Effector CD8-positive, alpha-beta T cell (primary cell): ENCODE measurements at places on chromosomes 3 and 15.

GRCh38 chr15:41927536-41927935, 33.7 kb upstream of the SPTBN5 start:
- no peak for DNase-seq

DNA sequence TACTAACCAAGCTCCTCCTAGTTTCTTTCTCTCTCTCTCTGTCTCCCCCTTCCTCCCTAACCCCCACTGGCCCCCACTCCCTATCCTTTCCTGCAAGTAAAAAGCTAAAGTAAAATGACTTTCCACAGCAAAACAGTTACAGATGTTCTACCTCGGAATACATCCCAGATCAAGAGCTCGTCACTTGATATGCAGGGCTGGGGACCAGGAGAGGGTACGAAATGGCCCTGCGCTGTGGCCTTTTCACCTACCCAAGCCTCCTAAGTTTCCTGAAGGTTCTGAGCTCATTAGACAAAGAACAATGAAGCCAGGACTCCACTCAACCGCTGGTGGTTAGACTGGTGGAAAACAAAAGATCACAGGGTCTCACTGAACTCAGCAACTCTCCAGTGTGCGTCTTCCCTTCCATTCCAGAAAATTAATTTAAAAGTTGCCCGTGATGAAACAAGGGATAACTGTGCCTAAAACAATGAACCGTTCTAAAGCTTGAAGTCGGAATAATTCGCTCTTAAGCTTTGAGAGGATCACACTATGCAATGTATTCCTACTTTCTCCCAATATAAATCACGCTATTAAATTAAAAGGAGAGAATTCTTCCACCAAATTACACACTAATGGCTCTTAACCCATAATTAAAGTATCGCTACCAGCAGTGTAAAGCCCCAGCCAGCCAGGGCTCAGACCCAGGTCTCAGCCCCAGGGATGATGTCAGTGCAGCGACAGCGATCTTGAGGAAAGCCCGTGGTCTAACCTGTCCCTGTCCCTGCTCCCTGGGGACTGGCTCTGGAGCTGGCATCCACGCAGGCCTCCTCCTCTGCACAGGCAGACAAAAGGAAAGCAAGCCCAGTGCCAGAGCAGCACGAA, 5.0 kb downstream of the VGLL4 start:
- DNase-seq = no peak

DNA sequence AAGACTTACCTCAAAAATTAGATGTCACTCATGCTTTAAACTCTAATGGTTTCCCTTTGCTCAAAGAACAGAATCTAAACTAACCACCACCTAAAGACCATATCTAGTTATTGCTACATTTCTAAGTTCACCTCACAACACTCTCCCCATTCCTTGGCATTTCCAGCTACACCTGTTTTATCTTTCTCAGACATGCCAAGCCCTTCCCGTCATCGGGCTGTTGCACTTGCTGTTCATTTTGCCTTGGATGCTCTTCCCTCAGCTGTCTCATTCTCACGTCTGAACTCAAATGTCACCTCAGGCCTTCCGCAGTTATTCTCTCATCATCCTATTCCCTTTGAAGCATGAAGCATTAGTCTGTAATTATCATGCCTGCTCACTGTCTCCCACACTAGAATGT, 1.1 kb upstream of the ACTR8 start:
- DNase-seq = no peak

- DNase-seq = no peak
Measured at GRCh38 chr15:48939648-48940047, 24.1 kb downstream of the SHC4 start.

DNA sequence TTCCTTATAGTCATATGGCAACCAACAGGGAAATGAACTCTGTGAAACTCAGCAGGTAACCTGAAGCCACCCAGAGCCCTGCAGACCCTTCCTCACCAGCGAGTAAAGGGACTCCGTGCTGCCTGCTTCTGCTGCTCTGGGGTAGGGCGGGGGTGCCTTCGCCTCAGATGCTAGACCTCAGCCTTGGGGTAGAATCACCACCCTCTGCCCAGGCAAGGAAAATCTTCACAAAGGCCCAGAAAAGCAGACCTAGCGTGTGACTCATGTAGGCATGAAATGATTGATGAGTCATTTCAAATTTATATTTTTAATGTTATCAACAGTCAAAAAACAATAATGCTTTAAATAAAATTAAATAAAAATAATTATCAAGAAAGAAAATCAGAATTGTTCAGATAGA, 6.6 kb downstream of the STIMATE start:
- DNase-seq = no peak

GRCh38 chr3:177929310-177929709, 606.9 kb upstream of the KCNMB2 start:
- no peak for DNase-seq
